Hindlimb muscle (tissue), 1 donor: ENCODE measurements at places on chromosomes 3 and 15. TPM values are rescaled to one million over a fixed set of nuclear protein-coding genes. Genes with fewer than 3 reads are reported as not detected.

- no peak for DNase-seq
These were observed 213.5 kb upstream of the CDIN1 start for GRCh38 chr15:36365963-36366362.

DNA sequence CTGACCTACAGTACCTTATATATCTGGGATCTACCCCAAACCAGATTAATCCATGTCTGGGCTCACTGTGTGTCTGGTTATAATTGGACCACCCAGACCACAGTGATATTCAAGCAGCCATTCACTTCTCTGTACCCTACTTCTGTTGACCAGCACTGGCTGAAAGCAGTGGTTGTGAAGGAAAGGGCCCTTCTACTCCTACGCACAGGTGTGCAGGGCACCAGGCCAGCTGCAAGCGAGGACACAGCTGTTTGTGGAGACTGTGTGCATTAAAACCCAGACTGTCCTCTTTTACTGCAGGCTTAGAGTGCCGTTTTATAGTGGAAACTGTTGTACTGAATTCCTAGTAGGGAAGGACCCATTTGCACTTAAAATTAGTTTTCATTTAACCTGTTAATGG, 29.5 kb downstream of the CTDSPL start:
- DNase-seq: no peak

DNA sequence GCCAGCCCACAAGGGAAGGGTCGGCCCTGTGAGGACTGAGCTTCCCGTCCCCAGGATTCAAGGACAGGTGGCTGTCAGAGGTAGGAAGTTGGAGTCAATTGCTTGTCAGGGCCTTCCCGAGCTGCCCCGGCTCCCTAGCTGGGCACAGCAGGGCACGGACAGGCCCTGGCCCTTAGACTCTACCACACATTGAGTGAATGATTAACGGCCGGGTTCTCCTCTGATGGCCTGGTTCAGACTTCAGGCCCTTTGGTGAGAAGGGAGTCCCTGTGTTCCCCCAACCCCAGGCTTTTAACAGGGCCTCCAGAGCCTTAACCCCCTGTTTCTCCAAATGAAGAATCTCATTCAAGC, 16.4 kb upstream of the FGD5 start:
- no peak for DNase-seq

DNA sequence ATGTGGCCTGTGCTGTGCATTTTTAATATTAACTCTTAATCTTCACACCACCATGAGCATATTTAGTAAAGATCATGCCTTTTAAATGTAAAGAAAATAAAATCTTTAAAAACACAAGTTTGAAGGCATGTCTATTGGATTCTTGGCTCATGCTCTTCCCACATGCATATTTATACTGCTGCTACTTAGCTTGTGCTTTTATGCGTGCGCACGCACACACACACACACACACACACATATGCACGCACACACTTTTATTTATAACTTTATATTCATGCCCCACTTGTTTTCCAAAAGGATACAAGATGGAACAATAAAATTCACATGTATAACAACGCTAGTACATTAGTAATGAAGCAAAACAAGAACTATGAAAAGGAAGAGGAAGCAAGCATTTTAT, 36.1 kb upstream of the ZPLD1 start:
- no peak for DNase-seq

- no peak for DNase-seq
These were observed 155.2 kb downstream of the DNAJB8 start for GRCh38 chr3:128311441-128311844.

DNA sequence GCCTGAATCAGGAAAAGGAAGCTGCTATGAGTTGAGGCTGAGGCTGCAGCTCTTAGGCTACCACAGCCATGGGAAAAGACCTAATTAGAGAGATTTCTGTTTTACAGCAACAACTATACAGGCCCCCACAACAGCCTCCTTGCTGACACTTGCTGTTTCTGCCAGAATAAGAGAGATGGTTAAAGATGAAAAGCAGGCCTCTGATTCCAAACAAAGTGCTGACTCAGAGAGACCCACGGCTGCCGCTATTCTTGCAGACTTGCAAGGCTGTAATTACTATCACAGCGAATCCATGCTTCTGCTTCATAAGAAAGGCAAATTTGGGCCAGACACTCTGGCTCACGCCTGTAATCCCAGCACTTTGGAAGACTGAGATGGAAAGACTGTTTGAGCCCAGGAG, 41.8 kb downstream of the MCF2L2 start:
- no peak for DNase-seq

DNA sequence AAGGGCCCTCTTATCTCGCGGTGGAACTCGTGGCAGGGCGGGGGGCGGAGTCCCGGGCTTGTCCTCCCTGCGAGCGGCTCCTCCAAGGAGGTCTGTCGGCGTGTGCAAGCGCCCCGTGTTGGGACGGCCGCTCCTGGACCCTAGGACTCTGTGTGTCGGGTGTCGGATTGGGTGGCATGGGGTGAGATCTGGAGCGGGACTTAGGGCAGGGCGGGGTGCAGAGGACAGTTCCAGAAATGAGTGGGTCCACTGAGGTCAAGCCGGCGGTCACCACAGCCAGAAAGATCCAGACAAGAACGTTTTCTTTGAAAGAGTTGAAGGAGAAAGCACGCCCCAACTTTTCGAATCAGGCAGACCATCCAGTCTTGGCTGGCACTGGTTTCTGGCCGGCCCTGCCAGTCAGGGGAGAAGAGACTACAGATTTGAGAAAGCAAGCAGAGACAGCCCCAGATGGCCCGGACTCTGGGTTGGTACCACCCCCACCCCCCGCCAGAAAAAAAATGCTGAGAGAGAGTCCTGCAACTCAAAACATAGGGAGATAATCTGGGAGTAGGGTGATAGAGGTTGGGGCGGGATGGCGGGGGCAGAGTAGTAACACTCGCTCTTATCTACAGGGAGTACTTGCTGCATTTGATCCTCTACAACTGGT, 784 bp upstream of the CISH start:
- no peak for DNase-seq

- DNase-seq: no peak
These were observed 89.2 kb upstream of the PLCL2 start for GRCh38 chr3:16795581-16795980.

GRCh38 chr15:53681056-53681455, 78.4 kb downstream of the WDR72 start:
- DNase-seq: no peak

ECE2 gene
- not detected for polyA plus RNA-seq

TOMM70 gene
- 52.4 TPM for polyA plus RNA-seq

GOLGA8Q gene
- 0.81 TPM for polyA plus RNA-seq
